ENCODE measurements at places on chromosomes 1 and 21. TPM values are rescaled to one million over a fixed set of nuclear protein-coding genes. Genes with fewer than 3 reads are reported as not detected.
A peak's percentile ranks its signal among the peaks of the same experiment; 100 is the strongest.

Gene GSTM4
- 7.0 TPM for total RNA-seq

- DNase-seq = no peak
Observed at GRCh38 chr1:161085165-161085564, 4.2 kb downstream of the NECTIN4 start.

GRCh38 chr1:22362626-22363402, 88.8 kb upstream of the ZBTB40 start:
- no peak for DNase-seq

DNA sequence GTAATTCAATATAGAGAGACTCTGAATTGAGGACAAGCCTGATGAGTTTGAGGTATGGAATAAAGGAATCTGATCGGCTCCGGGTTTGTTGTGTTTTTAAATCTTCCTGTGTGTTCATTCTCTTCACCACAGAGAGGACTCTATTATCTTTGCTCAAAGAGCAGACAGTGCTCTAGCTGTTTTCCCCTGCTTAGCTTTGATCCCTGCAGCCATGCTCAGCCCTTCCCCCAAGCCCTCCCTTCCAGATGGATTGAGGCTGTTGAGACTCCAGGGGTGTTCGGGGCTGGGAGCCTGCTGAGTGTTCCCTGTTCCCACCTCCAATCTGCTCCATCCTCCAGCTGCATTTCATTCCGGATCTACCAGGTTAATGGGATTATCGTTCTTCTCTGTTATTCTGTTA, 74.2 kb upstream of the CXADR start:
- no peak for DNase-seq

- peak; percentile 89 for DNase-seq
Observed at GRCh38 chr21:42218836-42219605, at the start of gene ABCG1. Gene ABCG1 (plus strand): TSS chr21:42219140. CDS start chr21:42219263, 123 bp downstream.

GRCh38 chr1:56933161-56933560, 32.7 kb downstream of the C8B start:
- DNase-seq = peak; percentile 69

GRCh38 chr1:198290089-198290683, 133.4 kb downstream of the NEK7 start:
- no peak for DNase-seq

Gene NEXN
- total RNA-seq = 3.2 TPM

Gene KMO
- total RNA-seq = not detected

GRCh38 chr21:46081862-46082712, 15.8 kb upstream of the COL6A2 start:
- DNase-seq = no peak

DNA sequence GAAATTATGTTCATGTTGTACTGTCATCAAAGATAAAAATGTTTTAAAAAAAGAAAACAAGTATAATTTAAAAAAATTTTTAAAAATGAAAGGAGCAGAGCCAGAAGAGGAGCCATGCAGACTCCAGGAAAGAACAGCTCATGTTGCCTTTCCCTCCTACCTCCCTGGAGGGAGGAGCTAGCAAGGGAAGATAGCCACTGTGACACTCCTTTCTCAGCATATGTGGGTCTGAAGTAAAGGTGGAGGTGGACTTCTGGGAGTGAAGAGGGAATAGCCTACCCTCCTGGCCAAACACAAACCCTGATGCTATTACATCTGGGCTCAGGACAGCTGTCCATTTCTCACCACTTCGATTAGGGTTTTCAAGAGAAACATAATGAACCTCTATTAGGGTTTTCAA, 54.2 kb downstream of the SLC2A1 start:
- DNase-seq = no peak

Gene FAM43B
- total RNA-seq = 2.5 TPM

Gene PHGDH
- total RNA-seq = 36.2 TPM

DNA sequence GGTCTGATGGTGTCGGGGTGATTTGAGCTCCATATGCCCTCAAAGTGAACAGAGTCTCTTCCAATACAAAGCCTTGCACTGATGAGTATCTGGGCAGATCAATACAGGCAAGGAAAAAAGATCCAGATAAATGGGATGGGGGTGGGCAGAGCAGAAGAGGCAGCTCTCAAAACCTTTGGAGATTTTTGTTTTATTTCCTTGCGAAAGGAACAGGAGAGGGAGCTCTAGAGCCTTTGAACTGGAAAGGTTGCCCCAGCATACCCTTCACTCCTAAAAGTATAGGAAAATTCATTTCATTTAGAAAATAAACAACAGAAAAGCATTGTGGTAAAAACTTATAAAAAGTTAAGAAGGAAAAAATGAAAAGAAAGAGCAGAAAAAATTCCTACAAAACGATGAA, 31.4 kb upstream of the OLIG2 start:
- no peak for DNase-seq

Gene PWP2
- 11.7 TPM for total RNA-seq

GRCh38 chr21:45302082-45303061, 14.7 kb upstream of the POFUT2 start:
- no peak for DNase-seq

Gene MFSD2A
- 18.9 TPM for total RNA-seq

- DNase-seq = no peak
Observed at GRCh38 chr1:164953098-164953497, 394.1 kb downstream of the PBX1 start.

- DNase-seq = peak; percentile 45
Observed at GRCh38 chr1:33349081-33349759, 28.3 kb upstream of the A3GALT2 start.

- no peak for DNase-seq
Observed at GRCh38 chr1:230506451-230506850, 80.3 kb upstream of the PGBD5 start.

DNA sequence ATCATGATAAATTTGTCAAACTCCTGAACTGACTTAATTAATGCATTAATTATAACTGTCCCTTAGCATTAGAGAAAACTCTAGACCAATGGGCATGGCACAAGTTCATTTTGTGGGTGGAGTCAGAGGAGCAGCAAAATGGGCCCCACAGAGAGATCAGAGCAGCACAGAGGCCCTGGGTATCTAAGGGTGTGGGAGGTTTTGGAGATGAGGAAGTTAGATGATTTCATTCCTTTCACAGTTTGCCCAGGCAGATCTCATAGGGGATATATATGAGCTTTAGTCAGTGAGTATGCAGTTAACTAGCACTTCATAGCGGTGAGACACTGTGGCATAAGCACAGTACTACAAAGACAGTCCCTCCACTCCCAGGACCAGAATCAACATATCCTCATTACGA, 117.3 kb downstream of the MAB21L3 start:
- no peak for DNase-seq

GRCh38 chr1:33039840-33040239, 3.2 kb upstream of the AK2 start:
- DNase-seq = no peak

Gene TRIM45
- 7.6 TPM for total RNA-seq

GRCh38 chr1:94398356-94398755, 19.8 kb upstream of the ABCD3 start:
- no peak for DNase-seq

GRCh38 chr1:228149406-228150119, at the start of gene GJC2:
Gene GJC2 (plus strand): TSS chr1:228149930. CDS start chr1:228157759, 7,829 bp downstream.
- no peak for DNase-seq

Gene C1orf210
- total RNA-seq = not detected

DNA sequence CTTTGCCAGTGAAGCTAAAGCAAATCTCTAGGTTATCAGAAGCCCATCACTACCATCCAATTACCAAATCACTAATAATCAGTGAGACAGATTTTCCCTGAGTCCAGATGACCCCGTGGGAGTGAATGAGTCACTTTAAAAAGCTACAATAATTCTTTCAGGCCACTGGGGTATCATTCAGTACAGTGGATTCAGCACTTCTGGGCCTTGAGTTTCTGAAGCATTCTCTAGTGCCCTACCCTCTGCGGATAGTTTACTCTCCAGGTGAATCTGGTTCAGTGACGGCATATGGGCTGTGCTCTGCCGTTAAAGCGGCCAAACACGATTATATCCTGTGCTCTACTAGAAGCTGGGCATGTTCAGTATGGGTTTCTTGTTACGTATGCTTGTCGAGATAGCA, 26.1 kb downstream of the NR5A2 start:
- no peak for DNase-seq

- DNase-seq = no peak
Observed at GRCh38 chr21:14120091-14120734, 90.5 kb downstream of the LIPI start.

- DNase-seq = no peak
Observed at GRCh38 chr1:10969971-10970332, 42.5 kb upstream of the TARDBP start.

Gene SPATA45
- total RNA-seq = 1.9 TPM

GRCh38 chr1:206666954-206667665, 17.6 kb upstream of the MAPKAPK2 start:
- no peak for DNase-seq

Gene VANGL2
- total RNA-seq = 17.2 TPM

Gene SPATA21
- total RNA-seq = not detected

Gene RYR2
- total RNA-seq = 19.4 TPM

Gene ZNF648
- 0.82 TPM for total RNA-seq

GRCh38 chr1:184577319-184577718, 177.3 kb downstream of the EDEM3 start:
- no peak for DNase-seq

- DNase-seq = peak; percentile 40
Observed at GRCh38 chr1:200971955-200972711, 51.4 kb downstream of the KIF21B start.

GRCh38 chr1:82225421-82226185, 424.9 kb downstream of the ADGRL2 start:
- no peak for DNase-seq

DNA sequence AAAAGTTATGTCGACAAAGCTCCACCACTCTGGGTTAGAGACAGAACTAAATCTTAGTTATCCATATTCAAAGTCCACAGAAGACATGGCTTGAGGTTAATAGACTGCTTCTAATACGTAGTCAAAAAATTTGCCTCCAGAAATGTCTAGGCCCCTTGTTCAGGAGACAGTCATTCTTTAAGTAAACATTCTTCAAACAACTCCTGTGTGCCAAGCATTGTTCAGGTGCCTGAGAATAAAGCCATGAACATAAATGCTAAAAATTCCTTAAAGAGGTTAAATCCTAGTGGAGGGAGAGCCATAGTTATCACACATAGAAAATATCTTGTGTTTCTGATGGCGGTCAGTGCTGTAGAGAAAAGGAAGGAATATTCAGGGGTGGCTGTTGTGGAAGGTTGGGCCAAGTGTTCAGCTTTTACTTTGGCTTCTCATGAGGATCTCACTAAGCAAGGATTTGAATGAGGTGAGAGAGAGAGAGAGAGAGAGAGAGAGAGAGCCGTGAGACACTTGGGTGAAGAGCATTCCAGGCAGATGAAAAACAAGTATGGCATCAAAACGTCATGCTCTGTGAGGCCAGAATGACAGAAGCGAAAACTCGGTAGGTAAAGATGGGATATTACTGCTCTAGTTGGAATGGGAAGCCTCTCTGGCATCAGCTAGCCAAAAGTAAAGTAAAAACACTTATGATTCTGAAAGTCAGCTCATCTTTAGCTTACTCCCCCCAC, 187.1 kb downstream of the GREM2 start:
- DNase-seq = no peak

DNA sequence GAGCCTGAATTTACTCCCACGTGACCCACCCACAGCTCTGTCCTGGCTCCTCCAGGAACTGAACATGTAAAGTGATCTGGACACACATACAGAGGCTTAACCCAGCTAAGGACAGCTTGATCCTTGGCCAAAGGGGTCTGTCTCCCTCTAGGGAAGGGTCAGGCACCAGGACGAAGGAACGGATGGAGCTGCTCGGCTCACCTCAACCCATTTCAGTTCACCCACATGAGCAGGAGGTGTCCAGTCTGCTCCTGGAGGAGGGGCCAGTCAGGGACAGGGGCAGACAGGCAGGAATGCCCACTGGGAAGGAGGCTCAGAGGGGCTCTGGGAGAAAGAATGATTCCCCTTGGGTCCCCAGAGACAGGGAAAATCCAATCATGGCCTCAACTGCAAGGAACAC, 567.2 kb downstream of the PTPRU start:
- DNase-seq = no peak

GRCh38 chr1:25869909-25870606, 5.5 kb downstream of the PAQR7 start:
- DNase-seq = no peak

Gene DISP1
- total RNA-seq = 11.2 TPM

DNA sequence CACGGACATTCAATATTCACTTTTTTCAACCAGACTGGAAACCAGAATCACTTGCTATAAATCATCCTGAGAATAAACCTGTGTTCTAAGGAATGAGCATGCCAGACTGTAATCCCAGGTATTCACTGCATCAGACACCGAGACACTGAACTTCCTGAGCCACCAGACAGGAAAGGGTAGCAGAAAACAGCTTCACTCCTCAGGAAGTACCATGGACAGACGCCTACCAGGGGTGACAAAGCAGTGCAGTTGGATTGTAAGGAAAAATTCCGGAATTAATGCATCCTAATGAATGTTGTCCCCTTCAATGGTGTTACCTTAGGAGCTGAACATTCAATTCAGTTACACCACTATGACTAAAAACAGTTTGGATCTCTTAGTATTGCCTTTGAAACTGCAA, 156.1 kb downstream of the PIGK start:
- no peak for DNase-seq

DNA sequence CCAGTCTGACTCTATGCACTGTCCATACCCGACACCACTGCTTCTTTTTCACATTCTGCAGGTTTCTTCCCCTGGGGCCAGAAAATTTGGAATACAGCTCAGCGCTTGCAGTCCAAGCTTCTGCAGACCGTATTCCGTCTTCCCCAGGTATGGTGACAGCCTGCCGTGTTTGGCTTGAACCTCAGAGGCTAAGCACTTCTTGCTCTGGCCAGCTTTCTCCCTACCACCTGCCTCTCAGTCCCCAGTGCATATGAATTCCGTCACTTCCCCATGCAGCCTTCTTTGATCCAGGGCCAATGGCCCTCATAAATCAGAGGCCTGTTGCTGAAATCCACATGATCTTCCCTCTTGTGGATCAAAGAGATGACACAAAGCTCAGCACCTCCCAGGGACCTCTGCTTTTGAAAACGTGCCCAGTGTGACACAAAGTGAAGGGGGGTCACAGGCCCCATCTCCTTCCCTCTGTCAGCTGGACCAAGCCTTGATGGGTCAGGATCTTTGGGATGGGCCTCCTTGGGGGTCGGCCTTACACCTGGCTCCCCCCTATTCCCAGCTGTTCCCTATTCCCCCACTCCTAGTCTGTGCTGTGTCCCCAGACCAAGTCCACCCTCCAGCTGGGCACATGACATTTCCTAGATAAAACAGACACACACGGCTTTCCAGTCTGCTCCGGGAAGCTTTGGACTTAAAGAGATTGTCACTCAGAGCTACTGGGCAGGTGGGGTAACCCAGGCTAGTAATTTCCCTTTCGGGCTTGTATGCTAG, 66.6 kb downstream of the HMGB4 start:
- peak; percentile 37 for DNase-seq

- DNase-seq = no peak
Observed at GRCh38 chr1:234272656-234273312, 100.5 kb upstream of the COA6 start.

Gene C8A
- total RNA-seq = not detected

Gene CLDN14
- total RNA-seq = not detected
